Stimulated activated naive B cell treated with anti-CD40 and anti-IgM and Interleukin-4, amounts not matched to agents 10 μg/mL and 1 μg/mL and 100 μg/mL, for 72 hours (primary cell): ENCODE measurements at places on chromosomes 3 and 15.

GRCh38 chr3:119635719-119636118 is 24.7 kb downstream of the POPDC2 start:
- DNase-seq: no peak

DNA sequence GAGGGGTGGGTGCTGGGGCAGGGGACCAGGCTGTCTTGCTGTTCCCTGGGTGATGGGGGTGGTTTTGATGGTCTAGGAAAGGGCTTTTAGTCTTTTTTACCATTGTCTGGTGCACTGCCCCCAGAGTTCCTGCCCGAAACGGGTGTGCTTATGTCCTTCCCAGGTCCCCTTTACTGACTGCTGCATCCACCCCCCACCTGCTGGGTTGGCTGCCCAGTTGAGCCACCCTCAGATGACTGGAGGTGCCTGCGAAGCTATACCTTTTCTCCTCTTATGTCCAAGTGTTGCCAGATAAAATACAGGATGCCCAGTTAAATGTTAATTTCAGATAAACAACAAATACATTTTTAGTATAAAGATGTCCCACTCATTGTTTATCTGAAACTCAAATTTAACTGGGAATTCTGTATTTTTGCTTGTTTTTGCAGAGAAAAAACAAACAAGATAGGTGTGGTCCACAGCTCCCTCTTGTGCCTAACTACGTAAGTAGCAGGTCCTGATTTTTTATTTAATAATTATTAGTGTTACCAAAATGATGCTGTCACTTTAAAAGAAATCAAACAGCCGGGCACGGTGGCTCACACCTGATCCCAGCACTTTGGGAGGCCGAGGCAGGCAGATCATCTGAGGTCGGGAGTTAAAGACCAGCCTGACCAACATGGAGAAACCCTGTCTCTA is 6.1 kb upstream of the RPP14 start:
- no peak for DNase-seq

DNA sequence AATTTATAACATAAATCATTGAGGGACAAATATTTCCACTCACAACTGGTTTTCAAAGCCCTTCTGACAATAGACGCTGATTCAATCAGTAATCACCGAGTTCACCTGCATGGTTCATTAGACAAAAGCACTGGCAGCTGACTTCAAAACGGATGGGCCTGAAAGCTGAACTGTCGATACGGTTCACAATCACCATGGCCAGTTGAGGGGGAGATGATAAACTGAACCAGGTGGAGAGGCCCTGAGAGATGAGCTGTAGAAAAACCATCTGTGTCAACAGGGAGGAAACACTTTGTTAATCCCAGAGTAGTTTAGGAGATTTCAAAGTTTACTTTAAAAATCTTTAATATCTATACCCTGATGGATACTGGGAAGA is 75.0 kb downstream of the PEX5L start:
- DNase-seq: no peak

DNA sequence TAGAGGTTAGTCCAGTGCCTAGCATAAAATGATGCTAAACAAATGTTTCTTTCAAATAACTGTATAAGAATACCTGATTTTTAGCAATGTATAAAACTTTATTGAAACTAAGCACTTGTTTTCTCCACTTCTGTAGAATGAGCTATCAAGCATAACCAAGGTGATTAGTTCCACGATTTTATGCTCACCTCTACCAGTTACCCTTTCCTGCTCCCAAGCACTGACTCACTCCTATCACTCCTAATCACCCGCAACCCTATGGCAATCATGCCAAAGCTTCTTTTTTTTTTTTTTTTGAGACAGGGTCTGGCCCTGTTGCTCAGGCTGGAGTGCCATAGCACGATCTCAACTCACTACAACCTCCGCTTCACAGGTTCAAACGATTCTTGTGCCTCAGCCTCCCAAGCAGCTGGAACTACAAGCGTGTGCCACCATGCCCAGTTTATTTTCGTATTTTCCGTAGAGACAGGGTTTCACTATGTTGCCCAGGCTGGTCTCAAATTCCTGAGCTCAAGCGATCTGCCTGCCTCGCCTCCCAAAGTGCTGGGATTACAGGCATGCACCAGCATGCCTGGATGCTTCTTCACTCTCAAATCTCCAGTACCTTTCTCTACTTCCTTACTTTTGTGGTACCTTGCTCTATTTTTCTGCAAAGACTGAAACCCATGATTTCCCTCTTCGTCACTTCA is 3.9 kb downstream of the HSPBAP1 start:
- DNase-seq: no peak
